HCEC 1CT (cell line): ENCODE measurements at places on chromosomes 6 and 20.

DNA sequence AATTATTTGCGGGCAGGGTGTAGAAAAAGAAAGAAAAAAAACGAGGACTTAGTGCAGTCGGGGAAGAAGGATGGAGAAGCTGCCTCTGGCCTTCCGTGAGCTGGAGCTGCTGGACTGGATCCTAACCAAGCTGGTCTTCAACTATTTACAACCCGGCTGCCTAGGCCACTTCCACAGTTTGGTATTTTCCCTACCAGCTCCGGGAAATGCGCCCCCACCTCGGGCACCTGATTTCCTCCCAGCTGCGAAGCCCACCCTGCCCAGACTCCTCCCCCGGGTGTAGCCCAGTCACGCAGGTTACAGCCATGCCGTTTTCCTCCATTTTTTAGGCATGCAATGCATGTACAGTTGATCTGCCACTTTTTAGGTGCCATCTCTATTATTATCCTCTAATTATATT is 21.2 kb downstream of the THEMIS start:
- DNase-seq: no peak

DNA sequence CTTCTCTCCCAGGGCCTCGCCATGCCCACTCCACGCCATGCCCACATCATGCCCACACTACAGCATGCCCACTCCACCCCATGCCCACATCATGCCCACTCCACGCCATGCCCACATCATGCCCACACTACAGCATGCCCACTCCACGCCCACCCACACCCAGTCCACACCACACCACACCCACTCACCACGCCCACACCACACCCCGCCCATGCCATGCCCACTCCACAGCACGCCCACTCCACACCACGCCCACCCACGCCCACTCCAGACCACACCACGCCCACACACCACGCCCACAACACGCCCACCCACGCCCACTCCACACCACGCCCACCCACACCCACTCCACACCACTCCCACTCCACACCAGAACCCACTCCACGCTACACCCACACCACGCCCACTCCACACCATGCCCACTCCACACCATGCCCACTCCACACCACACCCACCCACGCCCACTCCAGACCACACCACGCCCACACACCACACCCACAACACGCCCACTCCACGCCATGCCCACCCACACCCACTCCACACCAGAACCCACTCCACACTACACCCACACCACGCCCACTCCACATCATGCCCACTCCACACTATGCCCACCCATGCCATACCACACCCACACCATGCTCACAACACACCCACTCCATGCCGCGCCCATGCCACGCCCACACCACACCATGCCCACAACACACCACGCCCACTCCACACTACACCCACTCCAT is 88.6 kb downstream of the ERMARD start:
- no peak for DNase-seq

DNA sequence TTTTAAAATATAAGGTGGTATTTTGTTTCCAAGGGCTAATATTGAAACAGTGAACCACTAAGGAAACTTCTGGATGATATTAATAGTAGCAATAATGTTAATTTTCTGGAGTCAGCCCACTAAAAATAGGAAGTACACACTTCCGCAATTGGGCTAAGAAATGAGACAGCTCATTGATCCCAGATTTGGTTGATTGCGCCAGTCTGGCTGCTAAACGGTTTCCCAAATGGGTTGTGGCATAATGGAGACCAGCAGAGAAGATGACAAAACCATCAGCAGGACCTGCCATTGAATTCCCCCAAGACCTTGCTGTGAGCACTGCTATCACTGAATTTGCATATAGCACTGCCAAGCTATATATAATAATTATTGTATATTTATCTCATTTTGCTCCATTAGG is 71.2 kb upstream of the SGK1 start:
- no peak for DNase-seq

GRCh38 chr6:169660751-169661390 is 41.0 kb downstream of the WDR27 start:
- DNase-seq: no peak

DNA sequence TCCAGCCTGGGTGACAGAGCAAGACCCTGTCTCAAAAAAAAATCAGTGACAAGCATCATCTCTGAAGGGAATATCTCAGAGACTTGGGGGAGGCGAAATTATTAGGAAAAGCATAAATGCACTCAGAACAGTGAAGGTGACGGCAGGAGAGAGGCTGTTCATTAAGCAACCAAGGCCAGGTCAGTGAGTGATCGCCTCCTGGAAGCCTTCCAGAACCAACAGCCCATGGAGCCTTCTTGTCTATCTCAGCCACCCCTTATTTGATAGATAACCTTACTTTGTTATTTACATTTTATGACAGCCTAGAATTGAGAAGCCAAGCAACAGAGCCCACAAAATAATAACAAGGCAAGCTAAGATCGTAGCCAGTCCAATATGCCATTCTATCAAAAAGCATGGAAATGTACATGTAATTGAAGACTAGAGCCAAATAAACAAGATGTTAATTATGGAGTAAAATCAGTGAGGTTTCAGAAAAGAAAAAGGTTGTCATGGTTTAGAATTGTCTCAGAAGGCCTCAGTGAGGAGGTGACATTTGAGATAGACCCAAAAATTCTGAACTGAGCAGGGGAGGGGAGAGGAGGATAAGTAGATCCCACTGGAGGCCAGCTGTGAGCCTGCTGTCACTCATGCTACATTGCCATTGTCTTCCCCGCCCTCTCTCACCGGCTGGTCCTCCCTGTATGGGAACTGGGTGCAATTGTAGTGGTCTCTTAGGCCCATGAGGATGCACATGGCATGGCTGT is 17.8 kb downstream of the BNIP5 start:
- no peak for DNase-seq

DNA sequence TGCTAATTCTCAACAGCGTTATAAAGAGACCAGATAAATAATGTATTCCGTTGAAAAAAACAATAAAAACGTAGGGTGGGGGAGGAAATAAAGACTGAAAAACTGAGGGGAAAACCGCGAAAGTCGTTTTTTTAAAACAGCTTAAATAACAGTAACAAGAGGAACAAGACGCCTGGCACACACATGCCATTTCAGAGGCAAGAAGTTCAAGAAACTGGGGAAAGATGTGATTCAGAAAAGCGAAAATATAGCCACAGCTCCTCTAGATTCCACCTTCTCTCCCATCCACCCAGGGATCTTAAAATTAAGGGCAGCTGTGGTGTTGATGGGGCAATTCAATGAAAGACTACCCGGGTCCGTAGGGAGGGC is 1.3 kb downstream of the EPB41L2 start:
- DNase-seq: peak; percentile 33

DNA sequence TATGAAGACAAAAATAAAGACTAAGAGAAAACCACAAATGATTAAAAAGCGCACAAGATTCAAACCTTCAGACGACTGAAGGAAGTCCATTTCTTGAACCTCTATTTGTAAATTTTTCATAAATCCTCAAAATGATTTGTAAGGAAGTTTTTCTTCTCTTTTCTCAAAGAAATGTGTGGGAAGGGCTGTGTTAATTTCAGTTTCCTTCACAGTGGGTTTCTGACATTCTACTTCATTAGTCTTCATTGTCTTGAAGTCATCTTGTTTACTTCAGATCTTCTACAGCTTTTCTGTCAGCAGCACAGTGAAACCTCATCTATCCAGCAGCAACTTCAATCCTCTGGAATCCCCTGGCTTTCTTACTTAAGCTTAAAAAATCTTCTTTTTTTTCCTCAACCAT is 87.6 kb upstream of the MYLIP start:
- DNase-seq: no peak

DNA sequence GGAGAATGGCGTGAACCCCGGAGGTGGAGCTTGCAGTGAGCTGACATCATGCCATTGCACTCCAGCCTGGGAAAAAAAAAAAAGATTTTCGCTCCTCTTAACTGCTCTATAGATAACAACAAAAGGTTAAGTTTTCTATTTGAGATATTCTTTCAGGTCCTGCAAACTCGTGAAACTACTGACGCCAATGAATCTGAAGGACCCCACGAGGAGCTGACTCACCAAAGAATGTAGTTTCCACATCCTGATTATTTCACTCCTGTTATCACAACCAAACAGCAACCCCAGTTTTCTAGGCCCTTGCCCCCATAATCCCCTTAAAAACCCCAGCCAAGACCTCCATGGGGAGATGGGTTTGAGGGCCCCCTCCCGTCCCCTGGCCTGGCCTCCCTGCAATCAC is 58.7 kb downstream of the OTOR start:
- DNase-seq: no peak

DNA sequence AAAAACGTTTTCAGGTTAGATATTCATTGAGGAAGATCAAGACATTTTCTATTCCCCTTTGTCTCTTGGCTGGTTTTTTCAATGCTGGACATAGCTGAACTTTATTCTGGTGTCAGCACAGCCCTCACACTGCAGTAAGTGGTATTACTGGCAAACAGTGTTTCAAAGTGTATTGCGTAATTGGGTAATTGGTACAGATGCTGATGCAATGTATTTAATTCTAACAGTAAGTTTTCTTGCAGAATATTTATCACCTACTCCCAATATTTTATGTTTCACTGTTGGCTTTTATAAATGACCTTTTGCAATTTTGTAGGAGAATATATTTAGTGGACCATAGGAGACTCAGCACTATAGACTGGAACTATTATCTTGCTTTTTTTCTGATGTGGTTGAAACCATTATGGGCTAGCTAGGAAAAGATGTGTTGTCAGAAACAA is 287.6 kb upstream of the SOX4 start:
- peak; percentile 50 for DNase-seq

GRCh38 chr6:2132416-2132815 is 113.0 kb downstream of the GMDS start:
- no peak for DNase-seq

GRCh38 chr6:168678077-168678476 is 237.1 kb downstream of the SMOC2 start:
- no peak for DNase-seq

DNA sequence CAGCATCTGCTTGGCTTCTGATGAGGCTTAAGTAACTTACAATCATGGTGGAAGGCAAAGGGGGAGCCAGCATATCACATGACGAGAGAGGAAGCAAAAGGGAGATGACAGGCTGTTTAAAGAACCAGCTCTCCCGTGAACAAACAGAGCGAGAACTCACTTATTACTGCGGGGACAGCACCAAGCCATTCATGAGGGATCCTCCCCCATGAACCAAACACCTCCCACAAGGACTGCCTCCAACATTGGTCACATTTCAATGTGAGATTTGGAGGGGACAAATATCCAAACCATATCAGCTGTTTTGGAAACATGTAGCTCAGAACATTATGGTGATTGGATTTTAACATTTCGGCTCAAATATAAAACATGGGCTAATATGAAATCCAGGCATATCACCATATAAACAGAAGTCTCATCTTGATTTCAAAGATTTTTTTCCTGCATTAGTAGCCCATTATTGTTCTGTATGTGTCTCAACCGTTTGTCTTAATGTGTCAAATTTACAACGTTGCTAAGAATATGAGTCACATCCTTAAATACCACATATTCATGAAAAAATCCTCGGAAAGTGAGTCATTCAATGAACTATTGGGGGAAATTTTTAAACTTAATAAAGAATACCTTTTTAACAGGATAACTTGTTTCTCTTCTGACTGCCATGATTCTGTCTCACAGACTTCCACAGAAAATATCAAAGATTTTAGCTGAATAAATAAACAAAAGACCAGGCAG is 894.3 kb downstream of the TFAP2A start:
- peak; percentile 89 for DNase-seq

- no peak for DNase-seq
Measured at GRCh38 chr6:20044883-20045282, 167.4 kb downstream of the MBOAT1 start.
